ENCODE measurements at places on chromosomes 1 and 21.

DNA sequence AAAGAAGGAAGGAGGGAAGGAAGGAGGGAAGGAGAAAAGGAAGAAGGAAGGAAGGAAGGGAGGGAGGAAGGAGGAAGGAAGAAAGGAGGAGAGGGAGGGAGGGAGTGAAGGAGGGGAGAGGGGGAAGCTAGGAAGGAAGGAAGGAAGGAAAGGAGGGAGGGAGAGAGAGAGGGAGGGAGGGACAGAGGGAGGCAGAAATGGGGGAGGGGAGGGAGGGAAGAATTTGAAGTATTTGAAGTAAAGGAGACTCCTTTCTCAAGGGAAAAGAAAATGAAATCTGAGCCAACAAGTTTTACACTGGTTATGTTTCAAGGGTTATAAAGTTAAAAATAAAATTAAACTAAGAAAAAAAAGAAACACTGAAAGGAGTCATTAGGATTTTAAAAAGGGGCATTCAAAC is 431.4 kb downstream of the BRINP3 start:
- no peak for DNase-seq

GRCh38 chr21:33115631-33116510 is 45.9 kb downstream of the OLIG1 start:
- peak; percentile 95 for DNase-seq

DNA sequence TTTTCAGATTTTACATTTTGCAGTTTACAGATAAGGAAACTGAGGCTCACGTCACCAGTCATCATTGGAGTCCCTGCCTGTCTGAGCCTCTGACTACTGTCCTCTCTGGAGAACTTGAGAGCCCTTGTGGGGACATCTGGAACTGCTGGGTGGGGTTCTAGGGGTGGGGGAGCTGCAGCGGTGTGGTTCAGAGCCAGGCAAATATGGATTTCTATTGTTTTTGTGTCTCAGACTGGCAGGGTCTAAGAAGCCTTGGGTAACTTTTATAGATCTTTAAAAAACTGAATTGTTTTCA is 46.9 kb downstream of the IER5 start:
- DNase-seq = no peak

GRCh38 chr1:77571642-77572041 is 110.8 kb downstream of the ZZZ3 start:
- DNase-seq = no peak

Measured in globus pallidus (tissue), 1 donor.